CD4-positive, alpha-beta T cell treated with Interleukin-15 for 1 hour (primary cell): ENCODE measurements at places on chromosomes 11 and 22.

DNA sequence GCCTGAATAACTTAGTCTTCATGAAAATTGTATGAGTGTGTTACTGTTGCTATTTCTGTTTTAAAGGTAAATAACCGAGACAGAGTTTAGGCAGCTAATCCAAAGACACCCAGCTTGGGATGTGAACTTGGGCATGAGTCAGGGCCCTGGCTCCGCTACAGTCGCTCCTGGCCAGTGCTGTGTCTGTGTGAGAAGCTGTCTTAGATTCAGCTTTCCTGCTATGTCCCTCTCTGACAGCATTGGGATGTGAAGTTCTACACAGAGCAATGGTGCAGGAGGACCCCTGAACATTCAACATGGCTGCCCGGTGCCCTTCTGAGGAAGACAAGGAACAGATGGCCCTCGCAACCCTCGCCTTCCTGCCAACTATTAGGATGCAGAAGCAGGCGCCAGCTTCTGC, 49.4 kb downstream of the GALNT18 start:
- DNase-seq: no peak

- DNase-seq: no peak
Measured at GRCh38 chr11:72244361-72245262, 636 bp upstream of the PHOX2A start.

GRCh38 chr11:61747192-61747966, 5.1 kb upstream of the MYRF start:
- DNase-seq: peak; percentile 25

GRCh38 chr11:17987826-17988225, 25.0 kb downstream of the SERGEF start:
- DNase-seq: no peak

DNA sequence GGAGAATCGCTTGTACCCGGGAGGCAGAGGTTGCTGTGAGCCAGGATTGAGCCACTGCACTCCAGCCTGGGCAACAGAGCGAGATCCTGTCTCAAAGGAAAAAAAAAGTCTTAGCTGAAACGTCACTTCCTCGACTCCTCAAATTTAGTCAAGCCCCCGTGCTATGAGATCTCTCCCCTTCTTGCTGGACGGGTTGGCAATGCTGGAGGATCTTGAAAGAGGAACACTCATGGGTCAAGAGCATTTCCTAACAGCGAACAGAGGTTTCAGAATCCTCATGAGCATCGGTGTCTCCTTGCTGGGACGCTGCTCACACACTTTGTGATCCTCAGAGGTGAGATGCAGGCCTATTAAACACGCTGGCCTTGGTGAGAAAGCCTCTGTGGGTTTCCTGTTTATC, 35.9 kb downstream of the APOL3 start:
- no peak for DNase-seq

GRCh38 chr11:67029146-67029545, 6.2 kb downstream of the SYT12 start:
- no peak for DNase-seq

DNA sequence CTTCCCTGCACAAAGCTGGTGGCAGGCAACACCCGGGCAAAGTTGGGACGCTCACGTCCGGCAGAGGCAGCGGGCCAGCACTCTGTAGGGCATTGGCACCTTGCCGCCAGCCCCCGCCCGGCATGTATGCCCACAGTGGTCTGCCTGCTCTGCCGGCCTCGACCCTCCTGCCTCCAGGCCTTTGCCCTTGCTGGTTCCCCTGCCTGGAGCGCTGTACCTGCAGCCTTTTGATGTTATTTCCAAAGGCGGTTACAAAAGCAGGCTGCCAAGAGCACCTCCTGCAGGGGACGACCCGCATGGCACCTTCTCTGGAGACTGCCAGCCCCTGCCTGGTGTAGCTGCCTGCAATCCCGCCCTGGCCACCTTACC, 56.5 kb upstream of the SHISAL1 start:
- no peak for DNase-seq

DNA sequence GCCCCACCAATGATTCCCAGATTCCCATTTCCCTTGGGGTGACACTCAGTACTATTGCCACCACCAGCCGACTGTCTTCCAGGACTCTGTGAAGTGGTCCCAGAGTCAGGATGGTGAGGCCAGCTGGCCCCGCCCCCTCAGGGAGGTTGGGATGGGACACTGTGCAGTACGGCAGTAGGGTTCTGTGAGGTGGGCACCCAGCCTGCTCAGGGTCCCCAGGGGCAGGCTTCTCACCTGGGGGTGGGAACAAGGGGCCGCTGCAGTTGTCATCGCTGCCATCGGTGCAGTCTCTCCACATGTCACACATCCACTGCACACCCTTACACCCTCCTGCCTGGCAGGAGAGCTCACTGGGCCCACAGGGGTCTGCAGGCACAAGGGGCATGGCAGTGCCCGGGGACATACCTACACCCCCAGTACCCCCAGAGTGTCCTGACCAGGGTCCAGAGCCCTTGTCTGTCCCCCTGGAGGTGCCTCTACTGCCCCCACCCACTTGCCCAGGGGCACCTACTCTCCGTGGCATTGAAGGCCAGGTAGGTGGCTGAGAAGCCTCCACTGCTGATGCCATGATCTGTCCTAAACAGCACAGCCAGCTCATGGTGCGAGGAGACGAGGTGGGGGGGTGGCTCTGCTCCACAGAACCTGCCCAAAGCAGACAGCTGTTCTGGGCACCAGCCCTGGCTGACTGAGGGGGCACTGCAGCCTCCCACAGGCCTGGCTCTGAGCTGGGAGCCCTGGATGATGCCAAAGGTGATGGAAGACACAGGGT, 1.9 kb upstream of the C1QTNF5 start:
- no peak for DNase-seq

DNA sequence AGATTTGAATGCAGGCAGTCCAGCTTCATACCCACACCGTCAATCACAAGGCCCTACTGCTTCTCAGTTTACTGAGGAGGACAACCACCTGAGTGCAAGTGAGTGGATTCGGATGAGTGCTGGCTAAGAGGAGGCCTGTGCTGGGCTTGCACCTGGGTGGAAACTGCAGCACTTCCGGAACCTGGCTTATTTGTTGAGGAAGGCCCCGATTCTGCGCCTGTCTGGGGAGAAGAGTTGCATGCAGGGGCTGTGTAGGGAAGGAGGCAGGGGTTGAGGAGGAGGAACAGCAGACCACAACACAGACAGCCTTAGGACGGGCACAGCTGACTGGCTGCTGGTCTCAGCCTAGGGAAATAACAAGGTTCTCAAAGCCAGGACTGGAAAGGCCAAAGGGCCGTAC, 20.8 kb downstream of the ABTB2 start:
- DNase-seq: no peak

DNA sequence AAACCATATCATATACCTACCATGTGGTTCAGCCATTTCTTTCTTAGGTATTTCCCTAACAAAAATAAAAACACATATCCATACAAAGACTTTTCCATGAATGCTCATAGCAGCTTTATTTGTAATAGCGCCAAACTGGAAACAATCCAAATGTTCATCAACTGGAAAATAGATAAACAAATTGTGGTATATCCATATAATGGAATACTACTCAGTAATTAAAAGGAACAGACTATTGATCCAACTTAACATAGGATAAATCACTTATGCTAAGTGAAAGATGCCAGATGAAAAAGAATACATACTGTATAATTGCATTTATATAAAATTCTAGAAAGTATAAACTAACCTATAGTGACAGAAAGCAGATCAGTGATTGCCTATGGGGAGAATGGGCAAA, 323.3 kb downstream of the BUD13 start:
- no peak for DNase-seq
